B cell (primary cell): ENCODE measurements at places on chromosomes 4 and X.

DNA sequence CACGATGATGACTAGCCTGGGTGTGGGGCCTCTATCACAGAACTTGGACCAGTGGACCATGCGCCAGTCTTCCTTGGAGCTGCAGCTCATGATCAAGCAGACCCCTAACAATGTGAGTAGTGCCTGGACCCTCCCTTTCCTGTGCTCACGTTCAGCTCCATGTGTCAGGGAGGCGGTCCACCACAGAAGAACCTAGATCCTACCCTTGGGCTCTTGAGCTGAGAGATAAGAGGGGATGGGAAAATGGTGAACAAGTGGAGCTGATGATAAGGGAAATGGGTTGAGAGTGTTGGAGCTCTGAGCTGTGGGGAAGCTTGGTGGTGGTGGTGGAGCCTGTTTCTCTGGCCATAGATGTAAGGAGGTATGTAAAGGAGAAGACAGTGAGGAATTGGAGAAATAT, 13.1 kb downstream of the MED12 start:
- no peak overlapping the region for H3K27ac ChIP-seq
- DNase-seq = no peak
- no peaks in the 10 kb centered on the region for H3K27me3 ChIP-seq
- peaks cover 8% of the 10 kb centered on the region for H3K4me1 ChIP-seq

DNA sequence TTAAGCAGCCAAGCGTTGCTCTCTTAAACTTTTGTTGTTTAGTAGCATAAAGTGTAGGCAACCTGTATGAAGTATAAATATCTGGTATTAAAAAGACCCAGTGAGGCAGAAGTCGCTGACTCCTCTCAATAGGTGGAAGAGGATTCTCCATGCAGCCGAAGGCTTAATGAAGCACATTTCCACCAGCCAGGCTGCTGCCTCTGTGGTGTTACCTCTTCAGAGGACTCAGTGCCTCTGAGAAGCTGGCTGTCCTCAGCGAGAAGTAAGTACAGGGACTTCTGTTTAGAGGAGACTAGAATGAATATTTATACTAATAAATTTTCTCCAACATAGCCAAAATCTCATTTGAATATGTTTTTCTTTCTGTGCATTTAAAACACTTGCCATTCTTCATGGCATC, 6.0 kb downstream of the SORBS2 start:
- peaks cover 2% of the 10 kb centered on the region for H3K4me1 ChIP-seq
- no peak overlapping the region for H3K4me3 ChIP-seq
- peaks cover 2% of the 10 kb centered on the region for H3K27me3 ChIP-seq

DNA sequence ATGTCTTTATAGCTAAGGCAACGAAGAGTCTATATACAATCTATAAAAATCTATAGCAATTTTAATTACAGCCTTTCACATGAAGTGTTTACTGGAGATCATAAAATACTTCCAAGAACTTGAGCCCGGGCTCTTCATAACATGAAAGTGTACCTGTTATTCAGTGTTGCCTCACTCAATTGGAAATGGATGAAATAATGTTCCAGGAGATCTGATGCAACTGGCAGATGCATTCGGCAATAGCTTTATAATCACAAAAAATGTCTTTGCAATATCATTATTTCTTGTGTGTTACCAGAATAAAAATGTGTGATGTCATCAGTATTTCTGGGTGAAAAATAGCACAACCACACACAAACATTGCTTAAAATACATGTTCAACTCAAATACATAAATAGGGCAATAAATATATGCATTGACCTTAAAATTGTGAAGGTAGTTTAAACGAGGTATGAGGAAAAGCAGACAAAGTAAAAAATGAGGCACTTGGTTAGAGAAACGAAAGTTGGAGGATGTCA, 1266.8 kb upstream of the PCDH7 start:
- no peaks in the 10 kb centered on the region for H3K36me3 ChIP-seq
- no peak overlapping the region for H3K27ac ChIP-seq
- no peak overlapping the region for H3K4me3 ChIP-seq
- no peak for DNase-seq
- no peaks in the 10 kb centered on the region for H3K27me3 ChIP-seq

- H3K27me3 ChIP-seq = no peaks in the 10 kb centered on the region
- no peak overlapping the region for H3K27ac ChIP-seq
- DNase-seq = no peak
- H3K4me3 ChIP-seq = no peak overlapping the region
- H3K36me3 ChIP-seq = no peaks in the 10 kb centered on the region
These were observed 54.2 kb upstream of the GRID2 start for GRCh38 chr4:92249541-92249940.

- no peaks in the 10 kb centered on the region for H3K4me1 ChIP-seq
- no peak for DNase-seq
- no peak overlapping the region for H3K4me3 ChIP-seq
- H3K36me3 ChIP-seq = no peaks in the 10 kb centered on the region
These were observed 20.5 kb downstream of the PNMA6E start for GRCh38 chrX:153380691-153381090.

- H3K27me3 ChIP-seq = no peaks in the 10 kb centered on the region
- no peak overlapping the region for H3K4me3 ChIP-seq
- H3K27ac ChIP-seq = no peak overlapping the region
- DNase-seq = no peak
- H3K36me3 ChIP-seq = no peaks in the 10 kb centered on the region
These were observed 27.1 kb downstream of the UVSSA start for GRCh38 chr4:1373892-1374705.

GRCh38 chr4:106058921-106059320, 163.7 kb downstream of the NPNT start:
- H3K36me3 ChIP-seq = no peaks in the 10 kb centered on the region
- no peaks in the 10 kb centered on the region for H3K4me1 ChIP-seq
- DNase-seq = no peak

DNA sequence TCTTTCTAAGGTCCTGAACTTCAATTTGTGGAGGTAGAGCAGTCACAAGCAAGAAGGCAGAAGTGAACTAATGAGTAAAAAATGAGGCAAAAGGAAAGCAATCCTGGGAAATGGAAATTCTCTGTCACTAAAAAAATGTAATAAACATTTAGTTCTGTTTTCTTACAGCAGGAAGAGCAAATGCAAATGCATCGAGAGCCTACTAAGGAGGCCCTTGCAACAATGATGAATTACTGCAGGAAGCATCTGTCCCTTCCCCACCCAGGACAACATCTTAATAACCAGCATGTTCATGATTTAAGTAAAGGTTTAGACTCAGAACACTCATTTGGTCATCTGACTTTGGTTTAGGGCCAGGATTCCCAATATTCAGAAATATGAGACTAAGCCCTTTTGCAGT, 341.4 kb upstream of the NOCT start:
- no peak overlapping the region for H3K4me3 ChIP-seq
- no peak overlapping the region for H3K27ac ChIP-seq
- H3K4me1 ChIP-seq = no peaks in the 10 kb centered on the region

DNA sequence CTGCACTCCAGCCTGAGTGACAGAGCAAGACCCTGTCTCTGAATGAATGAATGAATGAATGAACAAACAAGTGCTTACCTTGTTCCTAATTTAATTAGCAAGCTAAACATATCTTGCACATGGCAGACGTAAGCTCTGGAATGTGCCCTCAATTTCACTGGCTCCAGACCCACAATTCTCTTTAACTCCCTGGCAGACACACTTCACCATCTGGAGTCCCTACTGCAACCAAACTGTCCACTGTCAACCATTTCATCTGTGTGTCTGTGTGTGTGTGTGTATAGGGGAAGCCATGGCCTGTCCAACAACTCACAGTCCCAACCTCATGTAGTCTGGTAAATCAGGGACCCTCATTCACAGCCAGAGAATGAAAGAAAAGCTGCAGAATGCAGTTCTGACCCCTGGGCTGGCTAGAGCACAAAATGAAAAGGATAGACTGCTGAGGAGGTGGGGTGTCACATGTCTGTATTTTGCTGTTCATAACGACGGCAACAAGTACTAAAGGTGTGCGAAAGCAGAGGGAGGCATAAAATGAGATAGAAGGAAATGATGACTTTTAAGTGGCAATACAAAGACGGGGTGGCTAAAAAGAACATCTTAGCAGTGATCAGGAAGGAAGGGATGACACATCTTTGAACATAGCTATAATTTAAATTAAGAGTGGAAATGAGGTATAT, 114.1 kb downstream of the TSPAN5 start:
- DNase-seq = no peak
- no peaks in the 10 kb centered on the region for H3K36me3 ChIP-seq
- no peak overlapping the region for H3K27ac ChIP-seq
- no peak overlapping the region for H3K4me3 ChIP-seq

DNA sequence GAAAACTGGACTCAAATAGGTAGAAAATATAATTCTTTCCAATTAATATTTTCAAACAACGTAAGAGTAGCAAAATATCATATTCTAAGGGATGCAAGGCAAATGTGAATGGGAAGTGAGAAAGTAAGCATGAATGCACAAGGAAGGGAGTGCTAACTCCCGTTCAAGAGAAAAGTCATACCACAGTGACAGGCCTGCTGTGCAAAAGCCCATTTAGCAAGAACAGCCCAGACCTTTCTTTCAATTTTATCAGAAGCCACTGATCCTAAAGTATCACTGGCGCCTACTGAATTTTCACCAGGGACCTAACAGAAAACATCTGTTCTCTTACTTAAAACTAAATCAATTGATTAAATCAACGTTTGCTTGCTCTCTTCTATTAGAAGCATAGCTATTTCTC, 157.9 kb upstream of the DKK2 start:
- H3K36me3 ChIP-seq = no peaks in the 10 kb centered on the region
- DNase-seq = no peak
- H3K27me3 ChIP-seq = no peaks in the 10 kb centered on the region
- H3K4me3 ChIP-seq = no peak overlapping the region
- H3K4me1 ChIP-seq = no peaks in the 10 kb centered on the region
- no peak overlapping the region for H3K27ac ChIP-seq

- no peaks in the 10 kb centered on the region for H3K27me3 ChIP-seq
- H3K4me1 ChIP-seq = no peaks in the 10 kb centered on the region
- H3K4me3 ChIP-seq = no peak overlapping the region
- no peaks in the 10 kb centered on the region for H3K36me3 ChIP-seq
These were observed 51.7 kb upstream of the MMAA start for GRCh38 chr4:145567516-145567915.

- peaks cover 8% of the 10 kb centered on the region for H3K4me1 ChIP-seq
- no peaks in the 10 kb centered on the region for H3K27me3 ChIP-seq
- H3K4me3 ChIP-seq = no peak overlapping the region
- no peak for DNase-seq
- no peaks in the 10 kb centered on the region for H3K36me3 ChIP-seq
- H3K27ac ChIP-seq = no peak overlapping the region
These were observed 3.9 kb downstream of the PCDH10 start for GRCh38 chr4:133152831-133153481.

GRCh38 chrX:45823536-45823935, 622.9 kb upstream of the DIPK2B start:
- no peak for DNase-seq
- no peaks in the 10 kb centered on the region for H3K4me1 ChIP-seq
- H3K4me3 ChIP-seq = no peak overlapping the region
- no peak overlapping the region for H3K27ac ChIP-seq
- H3K27me3 ChIP-seq = no peaks in the 10 kb centered on the region
- no peaks in the 10 kb centered on the region for H3K36me3 ChIP-seq
